HCT116 (cell line): ENCODE measurements at places on chromosomes 16 and 17. TPM values are rescaled to one million over a fixed set of nuclear protein-coding genes. Genes with fewer than 3 reads are reported as not detected.

Gene MINK1
- total RNA-seq = 85.2 TPM

Gene MAPT
- total RNA-seq = 37.5 TPM

Gene MT1A
- total RNA-seq = not detected

Gene CCL18
- total RNA-seq = not detected

DNA sequence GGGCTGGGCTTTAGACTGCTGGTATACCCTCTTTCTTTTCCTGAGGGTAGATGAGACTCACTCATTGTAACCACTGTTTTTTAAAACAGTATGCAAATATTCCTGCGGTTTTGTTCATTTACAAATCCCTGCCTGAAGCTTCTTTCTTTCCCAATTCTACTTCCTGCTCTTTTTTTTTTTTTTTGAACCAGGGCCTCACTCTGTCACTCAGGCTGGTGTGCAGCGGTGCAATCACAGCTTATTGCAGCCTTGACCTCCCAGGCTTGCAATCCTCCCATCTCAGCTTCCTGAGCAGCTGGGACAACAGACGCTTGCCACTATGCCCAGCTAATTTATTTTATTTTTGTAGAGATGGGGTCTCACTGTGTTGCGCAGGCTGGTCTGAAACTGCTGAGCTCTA, 8.0 kb upstream of the SULT1A1 start:
- H3K4me3 ChIP-seq = no peak overlapping the region
- no peaks in the 10 kb centered on the region for H3K27me3 ChIP-seq
- no peaks in the 10 kb centered on the region for H3K4me1 ChIP-seq

GRCh38 chr16:84735849-84736586, 36.2 kb downstream of the USP10 start:
- no peak overlapping the region for H3K4me3 ChIP-seq
- H3K27me3 ChIP-seq = no peaks in the 10 kb centered on the region
- peaks cover 62% of the 10 kb centered on the region for H3K4me1 ChIP-seq

GRCh38 chr17:2602597-2603017, 9.2 kb downstream of the PAFAH1B1 start:
- DNase-seq = no peak
- H3K36me3 ChIP-seq = no peaks in the 10 kb centered on the region; the same call in 1 of the 2 replicates
- H3K4me1 ChIP-seq = peaks cover 6% of the 10 kb centered on the region; the same call in 1 of the 2 replicates
- no peak overlapping the region for H3K27ac ChIP-seq
- no peaks in the 10 kb centered on the region for H3K27me3 ChIP-seq

DNA sequence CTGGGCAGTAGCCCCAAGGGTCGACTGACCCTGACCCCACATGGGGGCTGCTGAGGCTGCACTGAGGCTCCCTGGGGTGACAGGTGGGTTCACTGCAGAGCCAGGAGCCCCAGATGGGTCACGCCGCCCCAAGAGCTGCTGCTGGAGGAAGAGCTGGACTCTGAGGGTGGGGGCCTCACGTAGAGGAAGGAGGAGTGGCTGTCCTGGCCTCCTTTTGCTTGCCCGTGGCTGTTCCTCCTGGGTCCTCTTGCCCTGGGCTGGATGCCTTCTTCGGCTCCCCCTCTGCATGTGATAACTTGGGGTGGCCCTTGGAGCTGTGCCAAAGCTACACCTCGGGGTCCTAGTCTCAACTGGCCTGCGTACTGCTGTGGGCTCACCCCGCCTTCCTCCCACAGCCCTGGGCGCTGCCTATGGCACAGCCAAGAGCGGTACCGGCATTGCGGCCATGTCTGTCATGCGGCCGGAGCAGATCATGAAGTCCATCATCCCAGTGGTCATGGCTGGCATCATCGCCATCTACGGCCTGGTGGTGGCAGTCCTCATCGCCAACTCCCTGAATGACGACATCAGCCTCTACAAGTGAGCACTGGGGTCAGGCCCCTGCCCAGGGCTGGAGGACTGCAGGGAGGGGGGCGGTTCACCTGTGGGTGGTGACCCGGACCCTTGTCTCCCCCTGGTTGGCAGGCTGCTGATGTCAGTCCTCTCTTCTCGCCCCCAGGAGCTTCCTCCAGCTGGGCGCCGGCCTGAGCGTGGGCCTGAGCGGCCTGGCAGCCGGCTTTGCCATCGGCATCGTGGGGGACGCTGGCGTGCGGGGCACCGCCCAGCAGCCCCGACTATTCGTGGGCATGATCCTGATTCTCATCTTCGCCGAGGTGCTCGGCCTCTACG, 1.1 kb upstream of the AMDHD2 start:
- H3K36me3 ChIP-seq = peaks cover 11% of the 10 kb centered on the region; the same call in 1 of the 2 replicates
- H3K27me3 ChIP-seq = no peaks in the 10 kb centered on the region
- H3K4me3 ChIP-seq = no peak overlapping the region
- H3K27ac ChIP-seq = peak overlapping the region; percentile 0; the same call in 1 of the 2 replicates
- DNase-seq = no peak
- H3K4me1 ChIP-seq = peaks cover 19% of the 10 kb centered on the region

- DNase-seq = no peak
- H3K27ac ChIP-seq = no peak overlapping the region
- peaks cover 4% of the 10 kb centered on the region; the same call in 1 of the 2 replicates for H3K4me1 ChIP-seq
- H3K27me3 ChIP-seq = no peaks in the 10 kb centered on the region
Observed at GRCh38 chr17:57570724-57571344, 174.3 kb downstream of the CCDC182 start.

DNA sequence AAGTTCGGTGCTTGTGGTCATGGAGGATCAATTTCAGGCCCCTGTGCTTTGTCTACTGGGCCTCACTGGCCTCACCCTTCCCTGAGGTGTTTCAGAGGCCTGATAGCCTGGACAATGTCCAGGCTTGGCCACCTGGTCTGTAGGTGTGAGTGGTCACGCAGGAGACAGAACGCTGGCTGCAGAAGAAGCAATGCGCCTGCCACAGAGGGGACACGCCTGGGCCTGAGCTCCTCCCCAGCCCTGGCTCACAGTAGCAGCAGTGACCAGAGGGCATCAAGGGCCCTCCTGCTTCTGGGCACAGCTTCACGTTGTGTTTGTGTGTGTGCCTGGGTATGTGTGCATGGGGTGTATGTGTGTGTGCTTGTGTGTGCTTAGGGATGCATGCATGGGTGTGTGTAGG, 1.9 kb upstream of the PITPNM3 start:
- no peaks in the 10 kb centered on the region for H3K36me3 ChIP-seq
- DNase-seq = no peak
- peaks cover 10% of the 10 kb centered on the region for H3K4me1 ChIP-seq
- H3K27ac ChIP-seq = no peak overlapping the region
- no peaks in the 10 kb centered on the region for H3K27me3 ChIP-seq

- no peak for DNase-seq
- H3K27me3 ChIP-seq = no peaks in the 10 kb centered on the region
- no peaks in the 10 kb centered on the region for H3K36me3 ChIP-seq
- no peak overlapping the region for H3K27ac ChIP-seq
- H3K4me3 ChIP-seq = no peak overlapping the region
Observed at GRCh38 chr17:73130977-73131376, 33.8 kb upstream of the SSTR2 start.

- DNase-seq = no peak
Observed at GRCh38 chr17:75850928-75851692, 4.0 kb downstream of the WBP2 start.

GRCh38 chr16:1637526-1637925, 25.4 kb downstream of the CRAMP1 start:
- H3K4me3 ChIP-seq = no peak overlapping the region
- peaks cover 22% of the 10 kb centered on the region for H3K36me3 ChIP-seq
- no peak overlapping the region for H3K27ac ChIP-seq
- H3K27me3 ChIP-seq = no peaks in the 10 kb centered on the region
- DNase-seq = no peak

DNA sequence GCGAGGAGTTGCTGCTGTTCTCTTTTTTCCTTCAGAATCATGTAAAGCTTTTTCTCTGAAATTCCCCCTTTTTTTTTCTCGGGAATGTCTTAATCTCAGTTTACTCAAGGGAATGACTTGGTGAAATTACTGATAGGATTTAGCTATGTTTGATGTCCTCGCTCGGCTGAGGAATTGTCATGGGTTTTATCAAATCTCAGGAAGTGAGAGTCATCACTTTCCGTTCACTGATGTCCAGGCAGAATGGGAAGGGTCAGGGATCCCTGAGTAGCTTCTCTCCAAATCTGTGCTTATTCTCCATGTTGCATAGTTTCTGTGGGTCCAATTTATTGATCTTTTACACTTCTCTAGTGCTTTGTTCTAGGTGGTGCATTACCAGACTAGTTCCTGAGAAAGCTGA, 6.3 kb downstream of the IGSF6 start:
- H3K27ac ChIP-seq = no peak overlapping the region
- no peaks in the 10 kb centered on the region for H3K4me1 ChIP-seq
- DNase-seq = no peak
- no peaks in the 10 kb centered on the region for H3K36me3 ChIP-seq
- no peak overlapping the region for H3K4me3 ChIP-seq
- H3K27me3 ChIP-seq = no peaks in the 10 kb centered on the region

GRCh38 chr17:63950940-63951907, 19.1 kb upstream of the CD79B start:
- H3K27me3 ChIP-seq = no peaks in the 10 kb centered on the region
- no peak overlapping the region for H3K27ac ChIP-seq
- H3K4me3 ChIP-seq = no peak overlapping the region
- no peaks in the 10 kb centered on the region for H3K36me3 ChIP-seq
- peaks cover 10% of the 10 kb centered on the region; the same call in 1 of the 2 replicates for H3K4me1 ChIP-seq
- peak; percentile 58 for DNase-seq

DNA sequence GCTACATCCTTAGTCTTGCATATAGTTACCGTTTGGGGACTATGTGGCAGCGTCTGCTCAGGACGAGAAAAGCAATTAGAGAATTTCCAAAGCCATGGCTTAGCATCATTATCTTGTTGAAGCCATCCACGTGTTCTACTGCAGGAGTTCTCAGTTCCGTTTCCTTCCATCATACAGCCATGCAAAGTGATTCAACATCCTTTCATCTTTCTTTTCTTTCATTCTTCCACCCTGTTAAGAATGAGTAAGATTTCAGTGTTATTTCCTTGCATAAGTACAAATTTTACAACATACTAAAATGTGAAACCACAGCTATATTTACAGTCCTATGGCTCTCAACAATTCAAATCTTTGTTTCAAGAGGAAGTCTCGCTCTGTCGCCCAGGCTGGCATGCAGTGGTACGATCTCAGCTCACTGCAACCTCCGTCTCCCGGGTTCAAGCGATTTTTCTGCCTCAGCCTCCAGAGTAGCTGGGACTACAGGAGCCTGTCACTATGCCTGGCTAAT, 3.8 kb downstream of the MARF1 start:
- H3K36me3 ChIP-seq = peaks cover 28% of the 10 kb centered on the region
- no peak overlapping the region for H3K27ac ChIP-seq
- DNase-seq = no peak
- H3K4me3 ChIP-seq = no peak overlapping the region

DNA sequence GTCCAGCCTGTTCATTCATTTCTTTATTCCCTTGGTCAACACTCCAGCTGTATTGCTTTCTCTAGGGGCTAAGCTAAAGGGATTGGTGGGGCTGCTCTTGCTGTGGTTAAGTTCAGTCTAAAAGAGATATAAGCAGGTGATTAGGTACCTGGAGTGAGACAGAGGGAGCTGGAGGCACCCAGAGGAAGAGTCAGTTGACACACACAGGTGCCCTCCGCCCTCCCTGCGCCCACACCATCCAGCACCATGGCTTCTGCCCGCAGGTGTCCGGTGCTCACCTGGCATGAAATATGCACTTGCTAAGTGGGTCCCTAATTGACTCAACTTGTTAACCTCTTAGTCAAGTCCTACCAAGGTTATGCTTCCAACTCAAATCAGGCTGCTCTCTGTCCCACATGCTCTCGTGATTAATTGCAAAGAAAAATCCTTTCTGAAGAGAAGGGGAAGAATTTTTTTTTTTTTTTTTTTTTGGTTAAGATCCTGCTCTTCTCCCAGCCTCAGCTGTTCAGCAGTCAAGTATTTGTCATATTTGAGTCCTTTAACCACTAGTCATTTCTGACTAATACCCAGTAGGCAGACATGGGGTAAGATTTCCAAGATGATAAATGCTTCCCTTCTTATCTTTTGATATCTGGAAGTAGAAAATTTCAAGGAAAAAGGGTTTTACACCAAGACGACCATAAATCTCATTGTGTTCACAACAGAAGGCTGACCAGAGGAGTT, 199.8 kb upstream of the WSCD1 start:
- no peaks in the 10 kb centered on the region for H3K36me3 ChIP-seq
- no peaks in the 10 kb centered on the region for H3K4me1 ChIP-seq
- DNase-seq = no peak
- no peak overlapping the region for H3K4me3 ChIP-seq
- peaks cover 19% of the 10 kb centered on the region for H3K27me3 ChIP-seq
- no peak overlapping the region for H3K27ac ChIP-seq

DNA sequence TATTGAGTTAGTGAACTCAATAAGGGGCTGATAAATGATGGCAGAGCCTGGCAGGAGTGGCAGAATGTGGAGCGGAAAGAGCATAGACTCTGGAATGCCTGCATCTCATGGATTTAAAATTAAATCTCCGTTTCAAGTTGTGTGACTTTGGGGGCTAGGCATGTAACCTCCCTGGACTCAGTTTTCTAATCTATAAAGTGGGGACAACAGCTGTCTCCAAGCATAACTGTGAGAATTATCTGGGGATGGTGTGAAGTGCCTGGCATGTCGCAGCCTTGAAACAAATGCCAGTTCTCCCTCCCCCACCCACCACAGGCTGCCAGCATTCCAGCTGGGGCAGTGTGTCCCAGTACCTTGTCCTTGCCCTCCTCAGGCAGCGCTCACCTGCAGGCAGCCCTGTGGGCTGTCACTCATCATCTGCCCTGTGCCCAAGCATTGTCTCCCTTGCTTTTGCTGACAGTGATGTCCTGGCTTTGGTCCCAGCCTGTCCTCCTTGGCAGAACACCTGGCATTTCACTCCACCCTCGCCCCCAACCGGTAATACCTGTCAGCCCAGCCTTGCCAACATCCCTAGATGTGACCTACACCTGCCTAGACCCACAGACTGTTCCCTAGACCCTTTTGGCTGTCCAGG, 129.6 kb downstream of the MRM1 start:
- peaks cover 33% of the 10 kb centered on the region for H3K27me3 ChIP-seq
- H3K4me1 ChIP-seq = peaks cover 2% of the 10 kb centered on the region; the same call in 1 of the 2 replicates
- H3K4me3 ChIP-seq = no peak overlapping the region
- no peak overlapping the region for H3K27ac ChIP-seq
- no peak for DNase-seq

DNA sequence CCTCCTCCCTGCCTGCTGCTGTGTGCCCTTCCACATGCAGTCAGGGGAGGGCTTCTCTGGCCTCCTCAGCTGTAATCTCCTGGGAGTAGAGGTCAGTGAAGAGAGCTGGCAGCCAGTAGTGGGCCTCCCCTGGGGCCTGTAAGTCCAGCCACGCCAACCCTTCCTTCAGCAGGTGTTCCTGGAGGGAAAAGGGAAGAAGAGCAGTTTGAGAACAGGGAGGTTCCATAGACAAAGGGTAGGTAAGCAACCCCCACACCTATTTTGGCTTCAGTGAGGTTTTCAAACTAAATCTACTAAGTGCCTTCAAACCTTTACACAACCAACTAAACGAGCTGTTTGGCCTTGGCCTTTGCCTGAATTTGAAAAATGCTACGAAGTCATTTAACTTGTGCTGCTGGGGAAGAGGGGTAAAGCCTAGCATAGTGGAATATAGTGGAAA, 14.2 kb downstream of the SNF8 start:
- DNase-seq = no peak
- no peak overlapping the region for H3K27ac ChIP-seq
- H3K4me1 ChIP-seq = no peaks in the 10 kb centered on the region
- peaks cover 61% of the 10 kb centered on the region for H3K36me3 ChIP-seq
